Activated T-cell treated with anti-CD3 and anti-CD28 coated beads for 24 hours (primary cell): ENCODE measurements at places on chromosomes 16 and 17.

DNA sequence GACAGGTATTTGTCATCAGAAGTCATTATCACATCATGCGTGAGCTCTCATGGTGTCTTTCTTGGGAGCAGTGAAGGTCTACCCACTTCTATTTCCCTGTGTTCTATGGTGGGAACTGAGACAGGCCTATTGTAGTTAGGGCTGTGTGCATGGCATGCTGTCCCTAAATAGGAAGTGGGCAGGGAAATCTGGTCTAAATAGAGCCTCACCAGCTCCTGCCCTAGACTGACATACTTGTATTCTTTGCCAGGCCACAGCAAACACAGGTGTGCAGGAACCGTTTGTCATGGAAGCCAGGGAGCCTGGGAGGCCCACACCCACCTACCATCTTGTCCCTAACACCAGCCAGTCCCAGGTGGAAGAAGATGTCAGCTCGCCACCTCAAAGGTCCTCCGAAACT lies 10.1 kb downstream of the SLC7A6 start:
- no peak for DNase-seq

DNA sequence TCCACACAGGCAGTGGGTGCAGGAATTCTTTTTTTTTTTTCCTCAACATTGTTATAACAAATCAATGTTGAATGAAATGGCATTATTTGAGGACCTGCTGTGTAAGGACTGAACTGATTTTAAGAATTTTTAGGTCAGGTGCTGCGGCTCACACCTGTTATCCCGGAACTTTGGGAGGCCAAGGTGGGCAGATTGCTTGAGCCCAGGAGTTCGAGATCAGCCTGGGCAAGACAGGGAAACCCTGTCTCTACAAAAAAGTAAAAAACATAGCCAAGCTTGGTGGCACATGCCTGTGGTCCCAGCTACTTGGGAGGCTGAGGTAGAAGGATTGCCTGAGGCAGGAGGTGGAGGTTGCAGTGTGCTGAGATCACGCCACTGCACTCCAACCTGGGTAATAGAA lies 12.4 kb downstream of the MPRIP start:
- no peak for DNase-seq

DNA sequence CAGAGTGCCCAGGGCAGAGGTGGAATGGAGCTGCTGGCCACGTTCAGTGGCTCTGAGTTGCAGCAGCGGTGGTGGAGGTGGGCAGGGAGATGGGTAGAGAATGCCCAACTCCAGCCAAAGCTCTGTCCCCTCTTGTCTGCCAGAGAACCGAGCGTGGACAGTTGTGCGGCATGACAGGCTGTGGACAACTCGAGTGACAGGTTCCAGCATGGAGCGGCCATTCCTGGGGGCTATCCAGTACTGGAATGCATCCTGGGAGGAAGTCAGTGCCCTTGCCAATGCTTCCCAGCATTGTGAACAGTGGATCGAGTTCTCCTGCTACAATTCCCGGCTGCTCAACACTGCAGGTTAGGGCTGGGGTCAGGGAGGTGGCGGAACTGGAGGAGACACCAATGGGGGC lies 8.3 kb downstream of the CNTNAP1 start:
- no peak for DNase-seq

DNA sequence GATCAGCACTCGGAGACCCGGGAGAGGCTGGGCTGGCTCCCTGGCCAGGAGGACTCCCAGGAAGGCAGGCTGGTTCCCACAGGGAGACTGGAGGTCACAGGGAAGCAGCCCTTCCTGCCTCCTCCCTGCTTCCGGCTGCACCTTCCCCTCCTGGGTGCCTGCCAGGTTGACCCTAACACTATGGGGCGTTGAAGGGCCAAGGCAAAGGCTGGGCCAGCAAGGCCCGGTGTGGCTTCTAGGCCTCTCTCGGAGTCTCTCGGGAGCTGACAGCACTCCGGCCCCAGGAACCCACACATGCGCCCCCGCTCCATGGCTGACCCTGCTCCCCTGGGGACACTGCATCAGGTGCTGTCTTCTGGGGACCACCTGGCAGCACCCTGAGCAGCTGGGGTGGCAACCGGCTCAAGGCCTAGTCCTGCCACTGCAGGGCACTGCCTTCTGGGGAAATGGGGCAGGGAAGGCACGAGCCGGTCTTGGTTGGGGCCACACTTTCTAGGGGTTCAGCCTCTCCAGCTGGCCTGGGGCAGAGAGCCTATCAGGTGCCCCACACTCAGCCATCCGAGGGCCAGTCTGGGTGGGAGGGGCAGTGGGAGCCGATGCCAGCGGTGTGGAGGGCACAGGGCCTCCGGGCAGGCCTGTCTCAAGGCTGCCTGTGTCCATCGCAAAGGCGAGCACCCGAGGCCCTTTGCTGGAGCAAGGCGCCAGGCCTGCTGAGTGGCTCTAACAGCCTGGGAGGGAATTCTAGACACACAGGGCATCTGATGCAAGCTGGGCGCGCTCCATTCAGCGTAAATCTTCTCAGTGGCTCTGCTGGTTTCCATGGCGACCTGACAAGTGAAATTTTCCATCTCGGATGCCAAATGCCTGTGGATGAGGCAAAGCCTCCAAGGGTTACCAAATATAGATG lies 5.6 kb upstream of the MTSS2 start:
- DNase-seq: no peak

GRCh38 chr16:4859900-4860255 lies 12.6 kb downstream of the UBN1 start:
- DNase-seq: no peak

GRCh38 chr17:742147-742793 lies 9.8 kb downstream of the GEMIN4 start:
- DNase-seq: no peak

DNA sequence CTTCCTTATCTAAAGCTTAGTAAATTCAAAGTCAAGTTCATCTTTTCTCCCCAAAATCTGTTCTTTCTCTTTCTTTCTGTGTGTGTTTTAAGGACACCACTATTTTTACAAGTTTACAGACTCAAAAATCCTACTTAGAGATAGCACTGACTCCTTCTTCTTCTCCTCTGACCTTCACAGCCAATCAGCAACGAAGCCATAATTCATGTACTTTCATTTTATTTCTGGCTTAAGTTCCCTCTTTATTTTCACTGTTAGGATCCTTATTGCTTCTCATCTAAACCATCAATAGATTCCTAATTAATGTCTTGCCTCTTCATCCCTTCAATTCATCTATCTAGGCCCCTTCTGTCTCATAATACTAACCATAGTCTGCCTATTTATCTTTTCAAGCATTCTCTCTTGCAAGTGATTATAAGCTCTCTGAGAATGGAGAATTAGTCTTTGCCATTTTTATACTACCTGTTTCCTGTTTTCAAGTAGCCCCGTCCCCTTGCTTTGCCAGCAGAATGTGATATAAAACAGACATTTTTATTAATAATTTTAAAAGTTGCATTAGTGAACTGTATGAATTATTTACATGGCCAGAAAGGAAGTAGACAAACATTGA lies 27.0 kb downstream of the CDC27 start:
- DNase-seq: no peak

- DNase-seq: no peak
These were observed 281.5 kb downstream of the TOX3 start for GRCh38 chr16:52265446-52265861.

DNA sequence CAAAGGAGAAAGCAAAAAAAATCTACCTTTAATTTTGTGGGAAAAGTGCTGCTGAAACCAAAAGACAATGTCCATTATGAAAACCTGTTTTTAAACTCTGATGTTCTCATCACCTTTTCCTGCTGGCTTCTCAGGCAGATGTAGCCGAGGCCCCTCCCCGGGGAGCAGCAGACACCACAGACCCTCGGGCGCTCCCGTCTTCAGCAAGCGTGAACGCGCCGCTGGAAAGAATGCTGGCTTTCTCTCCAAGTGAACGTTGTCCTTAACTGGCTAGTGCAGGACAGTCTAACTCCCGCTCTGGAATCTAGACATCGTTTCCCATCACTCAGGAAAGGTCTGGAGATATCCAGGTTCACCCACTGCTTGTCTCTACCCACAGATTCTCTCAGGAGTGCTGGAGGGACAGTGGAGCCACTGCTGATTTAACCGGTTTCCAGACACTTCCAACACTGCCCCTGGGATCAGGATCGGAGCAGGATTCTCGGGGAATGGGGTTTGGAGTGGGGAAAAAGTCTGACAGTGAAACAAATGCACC lies 211.2 kb downstream of the RBFOX3 start:
- no peak for DNase-seq

DNA sequence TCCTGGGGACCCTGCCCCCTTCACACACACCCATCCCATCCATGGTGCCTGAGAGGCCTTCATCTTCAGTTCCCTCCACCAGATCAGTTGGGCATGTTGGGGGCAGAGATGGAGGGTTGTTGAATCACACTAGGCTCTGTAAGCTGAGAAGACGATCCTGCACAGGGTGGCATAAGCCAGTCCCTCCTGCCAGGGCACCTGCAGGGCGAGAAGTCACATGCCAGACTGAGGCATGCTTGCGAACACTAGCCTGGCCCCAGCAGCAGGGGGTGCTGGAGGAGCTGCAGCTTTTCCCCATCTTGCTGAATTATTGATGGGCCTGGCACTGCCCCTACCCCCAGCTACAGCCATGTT lies 6.1 kb upstream of the TBX2 start:
- DNase-seq: no peak

GRCh38 chr16:1341495-1342420 lies 8.3 kb downstream of the BAIAP3 start:
- DNase-seq: no peak

- DNase-seq: no peak
These were observed 93.1 kb downstream of the XYLT1 start for GRCh38 chr16:17377360-17378324.

GRCh38 chr17:66855204-66855603 lies 20.3 kb downstream of the CACNG5 start:
- no peak for DNase-seq

GRCh38 chr16:62283-62967 lies 8.8 kb downstream of the SNRNP25 start:
- DNase-seq: no peak

DNA sequence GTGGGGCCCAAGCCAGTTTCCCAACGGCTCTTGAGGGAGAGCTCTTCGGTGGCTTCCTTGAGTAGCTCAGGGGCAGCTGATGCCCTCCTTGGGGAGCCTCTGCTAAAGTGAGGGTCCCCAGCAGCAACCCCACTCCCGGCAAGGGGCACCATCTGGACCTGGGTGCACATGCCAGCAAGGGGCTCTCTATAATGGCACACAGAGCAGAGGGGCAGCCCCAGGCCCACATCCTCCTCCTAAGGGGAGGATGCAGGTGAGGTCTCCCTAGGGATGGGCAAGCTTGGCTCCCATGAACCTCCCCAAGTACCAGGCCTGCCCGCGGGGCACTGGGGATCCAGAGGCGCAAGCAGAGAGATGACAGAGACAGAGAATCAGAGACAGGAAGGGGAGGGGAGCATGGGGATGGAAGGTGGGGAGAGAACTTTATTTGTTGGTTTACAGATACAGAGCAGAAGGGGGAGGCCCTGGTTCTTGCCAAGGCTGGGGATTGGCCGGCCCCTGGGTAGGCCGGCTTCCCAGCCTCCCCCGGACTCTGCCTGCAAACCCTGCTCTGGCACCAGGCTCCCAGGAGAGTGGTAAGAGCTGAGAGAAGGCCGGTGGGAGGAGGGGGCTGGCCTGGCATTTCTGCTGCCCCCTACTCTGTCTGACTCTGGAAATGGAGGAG lies 61.4 kb downstream of the SRCIN1 start:
- DNase-seq: no peak

DNA sequence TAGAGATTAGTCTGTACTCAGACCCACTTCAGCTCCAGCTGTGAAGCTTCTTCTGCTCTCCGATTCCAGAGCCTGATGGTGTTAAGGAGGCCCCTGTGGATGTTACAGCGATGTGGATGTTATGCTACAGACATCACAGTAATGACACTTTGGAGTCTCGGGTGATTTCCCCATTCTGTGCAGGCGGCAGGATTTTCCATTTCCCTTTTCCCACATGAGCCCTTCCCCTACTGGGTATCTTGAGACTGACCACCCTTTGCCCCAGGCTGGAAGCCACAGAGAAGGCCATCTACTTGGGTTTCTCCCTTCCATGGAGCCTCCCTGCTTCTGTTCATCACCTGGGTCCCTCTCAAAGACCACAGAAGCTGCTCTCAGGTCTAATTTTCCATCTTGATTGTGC lies 78.3 kb downstream of the KCNJ12 start:
- DNase-seq: no peak

DNA sequence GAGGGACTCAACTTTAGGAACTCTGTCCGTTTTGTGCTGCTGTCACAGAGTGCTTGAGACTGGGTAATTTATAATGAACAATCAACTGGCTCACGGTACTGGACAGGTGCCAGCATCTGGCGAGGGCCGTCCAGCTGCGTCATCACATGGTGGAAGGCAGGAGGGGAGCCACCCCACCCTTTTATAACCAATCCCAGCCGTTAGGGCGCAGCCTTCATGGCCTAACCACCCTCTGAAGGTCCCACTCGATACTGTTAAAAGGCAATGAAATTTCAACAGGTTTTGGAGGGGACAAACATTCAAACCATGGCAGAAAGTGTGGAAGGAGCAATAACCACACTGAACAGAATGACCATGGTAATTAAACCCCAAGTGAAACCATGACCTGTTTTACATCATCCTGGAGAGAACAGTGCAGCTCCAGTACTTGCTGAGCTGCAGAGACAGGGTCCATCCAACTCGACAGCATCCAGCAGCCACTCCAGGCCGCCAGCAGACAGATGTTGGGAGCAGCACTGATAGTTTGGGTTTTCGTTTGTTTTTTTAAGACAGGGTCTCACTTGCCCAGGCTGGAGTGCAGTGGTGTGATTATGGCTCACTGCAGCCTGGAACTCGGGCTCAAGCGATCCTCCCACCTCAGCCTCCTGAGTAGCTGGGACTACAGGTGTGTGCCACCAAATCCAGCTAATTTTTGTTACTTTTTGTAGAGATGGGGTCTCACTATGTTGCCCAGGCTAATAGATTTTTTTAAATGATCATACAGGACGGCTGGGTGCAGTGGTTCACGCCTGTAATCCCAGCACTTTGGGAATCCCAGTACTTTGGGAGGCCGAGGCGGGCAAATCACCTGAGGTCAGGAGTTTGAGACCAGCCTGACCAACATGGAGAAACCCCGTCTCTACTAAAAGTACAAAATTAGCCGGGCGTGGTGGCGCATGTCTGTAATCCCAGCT lies 11.0 kb downstream of the CHMP6 start:
- DNase-seq: no peak

- DNase-seq: no peak
These were observed 54.6 kb downstream of the ACTG1 start for GRCh38 chr17:81457917-81458555.

GRCh38 chr17:64496348-64496785 lies 487 bp downstream of the POLG2 start:
- no peak for DNase-seq

DNA sequence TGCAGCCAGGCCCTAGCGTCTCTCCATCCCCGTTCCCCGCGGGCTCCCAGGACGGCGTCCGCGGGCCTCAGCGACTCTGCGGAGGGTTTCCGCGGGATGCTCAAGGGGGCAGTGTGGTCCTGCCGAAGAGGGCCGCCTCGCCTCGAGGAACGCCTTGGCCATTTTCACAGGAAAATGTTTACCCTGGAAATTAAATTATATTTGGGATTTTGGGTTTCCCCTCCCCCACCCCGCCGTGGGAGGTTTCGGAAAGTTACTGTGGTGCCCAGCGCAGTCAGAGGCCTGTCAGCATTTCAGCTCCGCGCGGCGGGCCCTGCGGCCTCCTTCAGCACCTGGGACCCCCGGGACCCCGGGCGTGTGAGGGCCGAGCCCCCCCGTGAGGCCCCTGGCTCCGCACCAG lies 94.5 kb downstream of the PCTP start:
- DNase-seq: no peak
